ENCODE measurements at places on chromosomes 2 and 18.

- no peak overlapping the region for H3K4me3 ChIP-seq
- DNase-seq: no peak
- peaks cover 22% of the 10 kb centered on the region for H3K36me3 ChIP-seq
Measured at GRCh38 chr2:216033403-216033802, 20.1 kb upstream of the MREG start.

DNA sequence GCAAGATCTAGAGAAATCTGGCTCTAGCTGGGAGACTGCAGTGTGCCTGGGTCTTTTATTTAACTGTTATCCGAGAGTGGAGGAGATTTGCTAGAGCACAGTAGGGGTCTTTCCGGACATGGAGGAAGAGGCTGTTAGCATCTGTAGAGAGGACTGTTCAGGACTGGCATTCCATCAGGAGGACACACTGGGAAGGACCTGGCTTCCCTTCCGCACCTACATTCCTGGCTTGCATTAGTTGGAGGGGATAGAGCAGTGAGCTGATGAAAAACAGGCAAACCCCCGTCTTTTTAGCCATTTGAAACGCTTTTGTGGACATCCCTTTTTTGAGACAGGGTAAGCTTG, 874 bp upstream of the PIEZO2 start:
- DNase-seq: no peak
- no peak overlapping the region for H3K27ac ChIP-seq
- H3K27me3 ChIP-seq: peaks cover 32% of the 10 kb centered on the region
- no peaks in the 10 kb centered on the region for H3K36me3 ChIP-seq
- peaks cover 7% of the 10 kb centered on the region for H3K4me1 ChIP-seq

GRCh38 chr2:161088658-161089350, 71.4 kb upstream of the TANK start:
- H3K4me3 ChIP-seq: peak overlapping the region; percentile 28
- no peaks in the 10 kb centered on the region for H3K36me3 ChIP-seq
- no peak for DNase-seq

DNA sequence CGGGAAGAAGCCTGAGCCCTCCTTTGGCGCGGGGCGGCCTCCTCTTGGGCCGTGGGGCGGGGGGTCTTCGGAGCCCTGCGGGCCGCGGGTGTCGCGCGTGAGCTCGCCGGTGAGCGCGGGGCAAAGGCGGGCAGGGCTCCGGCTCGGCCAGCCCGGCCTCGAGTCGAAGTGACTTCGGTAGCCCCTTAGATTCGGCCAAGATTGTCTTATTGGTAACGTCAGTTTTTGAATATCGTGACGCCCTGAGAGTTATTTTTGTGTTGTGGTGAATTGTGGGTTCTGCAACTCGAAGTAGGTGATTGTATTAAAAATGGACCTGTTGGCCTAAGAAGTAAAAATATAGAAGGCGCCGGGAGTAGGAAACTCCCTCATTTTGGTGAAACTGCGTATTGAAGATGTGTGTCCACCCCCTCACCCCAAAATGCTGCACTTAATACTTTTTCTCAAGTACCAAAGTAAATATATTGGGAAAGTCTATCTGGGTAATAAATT, 669 bp downstream of the MARCHF7 start:
- no peaks in the 10 kb centered on the region for H3K27me3 ChIP-seq
- peak overlapping the region; percentile 99 for H3K4me3 ChIP-seq
- peak overlapping the region; percentile 99 for H3K27ac ChIP-seq
- H3K4me1 ChIP-seq: peaks cover 63% of the 10 kb centered on the region
- H3K36me3 ChIP-seq: peaks cover 54% of the 10 kb centered on the region

DNA sequence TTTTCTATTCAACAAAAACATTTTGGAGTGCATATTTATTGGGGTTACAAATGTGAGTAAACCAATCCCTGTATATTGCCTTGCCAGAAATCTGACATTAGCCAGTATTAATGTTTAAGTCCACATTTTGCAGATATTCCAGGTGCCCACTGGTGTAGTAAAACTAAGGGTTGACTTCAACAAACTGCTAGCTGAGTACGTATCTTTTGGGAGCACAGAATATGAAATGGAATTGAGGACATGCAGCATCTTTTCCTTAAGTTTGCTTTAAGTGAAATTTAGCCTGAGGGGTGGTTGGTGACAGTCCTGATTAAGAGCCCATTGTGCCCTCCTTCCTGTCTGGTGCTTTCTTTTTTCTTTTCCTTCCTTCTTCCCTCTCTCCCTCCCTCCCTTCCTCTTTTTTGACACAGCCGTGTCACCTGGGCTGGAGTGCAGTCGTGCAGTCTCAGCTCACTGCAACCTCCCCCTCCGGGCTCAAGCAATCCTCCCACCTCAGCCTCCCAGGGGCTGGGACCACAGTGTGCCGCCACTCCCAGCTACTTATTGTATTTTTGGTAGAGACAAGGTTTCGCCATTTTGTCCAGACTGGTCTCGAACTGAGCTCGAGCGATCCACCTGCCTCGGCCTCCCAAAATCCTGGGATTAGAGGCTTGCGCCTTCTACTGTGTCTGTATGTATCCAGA, 1.6 kb downstream of the NUP35 start:
- peaks cover 34% of the 10 kb centered on the region for H3K36me3 ChIP-seq
- H3K27me3 ChIP-seq: peaks cover 6% of the 10 kb centered on the region
- no peak for DNase-seq
- peaks cover 29% of the 10 kb centered on the region for H3K4me1 ChIP-seq
- H3K4me3 ChIP-seq: peak overlapping the region; percentile 96

GRCh38 chr2:25065768-25066167, 23.9 kb downstream of the EFR3B start:
- H3K27ac ChIP-seq: no peak overlapping the region
- H3K36me3 ChIP-seq: no peaks in the 10 kb centered on the region
- H3K27me3 ChIP-seq: no peaks in the 10 kb centered on the region

GRCh38 chr2:169464466-169464865, 14.8 kb upstream of the BBS5 start:
- no peaks in the 10 kb centered on the region for H3K27me3 ChIP-seq
- H3K4me1 ChIP-seq: no peaks in the 10 kb centered on the region
- no peaks in the 10 kb centered on the region for H3K36me3 ChIP-seq
- no peak overlapping the region for H3K27ac ChIP-seq
- no peak for DNase-seq
- no peak overlapping the region for H3K4me3 ChIP-seq

GRCh38 chr2:74072565-74072964, 75.1 kb downstream of the BOLA3 start:
- DNase-seq: no peak
- H3K27me3 ChIP-seq: no peaks in the 10 kb centered on the region
- no peak overlapping the region for H3K27ac ChIP-seq
- no peak overlapping the region for H3K4me3 ChIP-seq
- H3K4me1 ChIP-seq: peaks cover 15% of the 10 kb centered on the region

DNA sequence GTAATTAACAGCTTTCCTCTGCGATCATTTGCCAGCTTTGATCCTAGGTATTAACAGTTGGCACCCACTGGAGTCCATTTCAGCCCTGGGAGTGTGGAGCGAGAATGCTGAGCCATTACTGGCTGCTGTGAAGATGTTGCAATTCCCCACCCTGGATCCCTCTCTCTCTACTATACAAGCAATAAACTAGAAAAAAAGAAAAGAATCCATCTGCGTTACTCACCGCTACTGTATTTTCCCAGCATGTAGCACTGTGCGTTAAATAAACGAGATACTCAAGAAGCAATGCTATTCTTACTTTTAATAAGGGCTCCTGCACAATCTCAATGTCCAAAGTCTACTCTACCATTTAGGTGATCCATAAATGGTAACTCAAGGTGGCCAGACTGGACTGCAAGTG, 8.5 kb downstream of the RTTN start:
- no peak overlapping the region for H3K27ac ChIP-seq
- no peak for DNase-seq
- H3K4me3 ChIP-seq: no peak overlapping the region
- H3K36me3 ChIP-seq: peaks cover 77% of the 10 kb centered on the region
- H3K4me1 ChIP-seq: peaks cover 17% of the 10 kb centered on the region

DNA sequence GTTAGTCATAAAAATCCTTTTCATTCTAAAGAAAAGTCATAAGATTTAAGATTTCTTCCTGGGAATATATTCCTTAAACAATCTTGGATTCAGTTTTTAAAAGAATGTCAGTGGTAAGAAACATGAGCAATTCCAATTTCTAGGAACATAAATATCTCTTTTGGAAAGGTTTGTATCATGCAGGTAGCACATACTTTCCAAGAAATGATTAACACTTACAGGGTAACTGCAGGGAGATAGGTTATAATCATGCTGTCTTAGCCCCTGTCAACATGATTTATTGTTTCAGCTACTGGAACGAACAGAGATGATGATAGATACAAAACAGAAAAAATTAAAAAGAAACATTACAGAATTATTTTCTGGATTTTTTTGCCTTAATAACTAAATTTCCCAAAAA, 1537.7 kb downstream of the LRP1B start:
- no peak overlapping the region for H3K27ac ChIP-seq
- H3K4me1 ChIP-seq: no peaks in the 10 kb centered on the region
- no peak for DNase-seq

DNA sequence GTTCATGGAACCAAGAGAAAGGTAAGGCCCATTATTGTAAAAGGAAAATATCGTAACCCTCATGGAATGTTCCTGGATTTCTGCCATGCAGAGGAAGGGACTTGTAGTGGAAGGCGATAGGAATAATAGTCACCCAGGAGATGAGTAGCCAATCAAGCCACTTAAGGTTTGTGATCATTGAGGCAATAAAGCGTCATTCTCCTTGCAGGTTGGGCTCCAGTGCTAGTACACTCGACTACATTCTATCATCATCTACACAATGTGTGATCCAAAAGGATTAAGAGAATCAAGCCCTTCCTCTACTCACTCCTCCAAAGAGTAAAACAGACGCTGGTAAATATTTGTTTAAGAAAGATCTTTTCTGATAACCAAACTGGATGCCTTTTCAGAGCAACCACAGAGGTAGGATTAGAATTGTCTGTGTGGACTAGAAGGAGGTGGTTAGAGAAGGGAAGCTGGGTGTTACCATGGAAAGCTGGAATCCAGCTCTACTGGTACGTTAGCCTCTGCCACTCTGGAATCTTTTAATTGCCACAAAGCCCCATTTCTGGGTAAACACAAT, 245.7 kb downstream of the IKZF2 start:
- no peaks in the 10 kb centered on the region for H3K27me3 ChIP-seq
- no peak overlapping the region for H3K4me3 ChIP-seq
- no peak for DNase-seq
- H3K27ac ChIP-seq: no peak overlapping the region
- H3K36me3 ChIP-seq: no peaks in the 10 kb centered on the region
- no peaks in the 10 kb centered on the region for H3K4me1 ChIP-seq

GRCh38 chr2:28994679-28995078, 13.6 kb downstream of the TOGARAM2 start:
- H3K27ac ChIP-seq: no peak overlapping the region
- DNase-seq: no peak
- H3K27me3 ChIP-seq: no peaks in the 10 kb centered on the region
- no peak overlapping the region for H3K4me3 ChIP-seq
- H3K4me1 ChIP-seq: no peaks in the 10 kb centered on the region

DNA sequence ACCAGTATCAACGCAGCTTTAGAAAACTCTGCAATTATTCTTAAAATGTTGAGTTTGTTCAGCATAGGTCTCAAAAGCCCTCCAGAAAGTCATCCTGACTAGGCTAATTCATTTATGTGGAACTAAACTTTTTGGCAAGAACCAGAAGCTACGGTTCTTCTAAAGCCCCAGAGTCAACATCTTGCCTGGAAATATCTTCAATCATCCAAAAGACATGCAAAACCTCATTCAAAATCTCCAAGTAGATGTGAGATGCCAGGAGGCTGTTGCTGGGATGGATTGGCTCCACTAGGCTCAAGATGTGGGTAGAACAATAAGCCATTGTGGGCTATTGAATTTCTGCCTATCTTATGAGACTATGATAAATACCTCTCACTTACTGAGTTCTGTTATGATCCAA, 2.1 kb upstream of the SCG2 start:
- peaks cover 16% of the 10 kb centered on the region for H3K27me3 ChIP-seq
- no peak overlapping the region for H3K27ac ChIP-seq
- H3K36me3 ChIP-seq: no peaks in the 10 kb centered on the region
- H3K4me3 ChIP-seq: no peak overlapping the region
- peaks cover 4% of the 10 kb centered on the region for H3K4me1 ChIP-seq
- no peak for DNase-seq

DNA sequence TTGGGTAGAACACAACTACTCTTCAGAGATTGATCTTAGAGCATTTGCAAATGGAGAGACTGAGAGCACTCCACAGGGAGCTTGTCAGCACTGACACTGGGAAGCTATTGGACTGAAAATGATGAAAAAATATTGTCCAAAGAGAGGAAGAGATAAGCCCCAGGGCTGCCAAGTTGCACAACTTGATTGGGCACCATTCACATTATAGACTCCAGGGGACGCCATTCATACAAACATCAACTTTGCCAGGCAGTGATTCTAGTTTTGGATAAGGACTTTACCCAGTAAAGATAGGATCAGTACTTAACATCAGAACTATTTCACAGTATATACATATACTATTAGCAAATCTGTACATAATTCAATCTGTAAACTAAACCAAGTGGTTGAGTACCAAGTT, 79.6 kb upstream of the MYCN start:
- DNase-seq: no peak
- H3K4me3 ChIP-seq: no peak overlapping the region
- H3K4me1 ChIP-seq: no peaks in the 10 kb centered on the region

- no peaks in the 10 kb centered on the region for H3K36me3 ChIP-seq
- no peak overlapping the region for H3K27ac ChIP-seq
- H3K4me1 ChIP-seq: no peaks in the 10 kb centered on the region
- no peak overlapping the region for H3K4me3 ChIP-seq
- no peak for DNase-seq
- no peaks in the 10 kb centered on the region for H3K27me3 ChIP-seq
Measured at GRCh38 chr18:64513401-64513800, 364.5 kb upstream of the LINC00305 start.

GRCh38 chr18:69935319-69936190, 12.1 kb downstream of the CD226 start:
- H3K27me3 ChIP-seq: no peaks in the 10 kb centered on the region
- H3K27ac ChIP-seq: peak overlapping the region; percentile 30
- H3K4me1 ChIP-seq: peaks cover 9% of the 10 kb centered on the region
- no peaks in the 10 kb centered on the region for H3K36me3 ChIP-seq
- no peak overlapping the region for H3K4me3 ChIP-seq

- H3K27me3 ChIP-seq: no peaks in the 10 kb centered on the region
- no peak overlapping the region for H3K27ac ChIP-seq
- no peak for DNase-seq
- peaks cover 10% of the 10 kb centered on the region for H3K36me3 ChIP-seq
Measured at GRCh38 chr2:96329456-96329855, 4.3 kb downstream of the ITPRIPL1 start.

GRCh38 chr2:8006626-8007025, 675.2 kb upstream of the ID2 start:
- no peak for DNase-seq
- peaks cover 9% of the 10 kb centered on the region for H3K27me3 ChIP-seq
- no peak overlapping the region for H3K27ac ChIP-seq

DNA sequence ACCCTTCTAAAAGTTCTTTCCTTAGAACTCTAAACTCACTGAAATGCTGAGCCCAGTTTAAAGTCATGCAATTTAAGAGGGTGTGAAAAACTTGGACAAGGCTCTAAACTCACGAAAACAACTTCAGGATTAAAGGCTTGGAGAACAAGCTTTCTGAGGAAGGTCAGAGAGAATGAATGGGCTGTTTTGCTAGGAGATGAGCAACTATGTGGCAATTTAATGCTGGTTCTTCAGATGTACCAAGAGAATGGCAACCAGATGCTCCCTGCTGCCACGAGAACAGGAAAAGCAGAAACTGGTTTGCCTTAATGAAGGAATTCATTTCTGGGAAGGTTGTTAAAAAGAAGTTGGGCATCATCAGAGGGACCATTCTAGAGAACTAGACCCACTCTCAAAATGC, 77.8 kb upstream of the PMAIP1 start:
- no peak for DNase-seq
- H3K27ac ChIP-seq: no peak overlapping the region
- peaks cover 11% of the 10 kb centered on the region for H3K27me3 ChIP-seq
- no peaks in the 10 kb centered on the region for H3K4me1 ChIP-seq

GRCh38 chr2:204763974-204764703, 218.9 kb downstream of the PARD3B start:
- H3K4me3 ChIP-seq: no peak overlapping the region
- H3K36me3 ChIP-seq: no peaks in the 10 kb centered on the region
- no peaks in the 10 kb centered on the region for H3K27me3 ChIP-seq
- H3K4me1 ChIP-seq: no peaks in the 10 kb centered on the region

Measured in activated B cell treated with CpG ODN at 0.5 μM for 24 hours (primary cell).